ENCODE measurements at places on chromosomes 6 and 20.

GRCh38 chr6:617456-618100, 39.3 kb downstream of the HUS1B start:
- no peak for DNase-seq

DNA sequence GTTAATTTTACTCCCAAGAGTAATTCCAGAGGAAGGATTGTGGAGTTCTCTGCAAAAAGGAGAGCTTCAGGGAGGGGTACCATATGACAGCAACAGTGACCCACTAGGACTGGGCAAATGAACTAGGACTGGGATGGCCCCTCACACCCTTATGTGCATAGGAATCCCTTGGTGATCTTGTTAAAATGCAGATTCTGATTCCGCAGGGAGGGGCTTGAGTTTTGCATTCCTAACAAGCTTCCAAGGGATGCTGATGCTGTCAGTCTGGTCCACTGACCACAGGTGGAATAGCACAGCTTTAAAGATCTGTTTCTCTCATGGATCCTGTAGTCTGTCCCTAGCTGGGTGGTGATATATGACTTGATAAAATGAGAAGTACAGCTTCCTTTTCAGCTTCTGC, 6.3 kb upstream of the FOXA2 start:
- DNase-seq = no peak

GRCh38 chr20:33731693-33732165, at the start of gene ZNF341:
Gene ZNF341, plus strand, starts transcription at chr20:33731996. Its CDS starts 26 bp downstream, at chr20:33732022.
- peak; percentile 70 for DNase-seq

DNA sequence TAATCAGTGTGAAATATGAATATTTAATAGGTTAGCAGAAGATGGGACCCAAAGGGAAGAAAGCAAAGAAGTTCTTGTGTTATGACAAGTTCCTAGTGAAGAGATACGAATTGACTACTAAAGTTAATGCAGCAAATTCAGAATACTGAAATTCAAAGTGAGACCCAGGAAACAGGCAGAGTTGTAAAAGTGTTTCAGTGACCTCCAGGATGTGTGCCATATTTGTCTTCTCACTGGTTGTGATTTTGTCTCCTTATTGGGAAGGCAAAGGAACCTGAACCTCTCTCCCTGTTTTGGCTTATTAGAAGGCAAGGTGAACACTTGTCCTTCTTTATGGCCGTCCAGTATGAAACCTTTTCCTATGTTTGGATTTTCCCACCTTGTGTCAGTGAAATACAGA, 51.8 kb upstream of the DTNBP1 start:
- no peak for DNase-seq

DNA sequence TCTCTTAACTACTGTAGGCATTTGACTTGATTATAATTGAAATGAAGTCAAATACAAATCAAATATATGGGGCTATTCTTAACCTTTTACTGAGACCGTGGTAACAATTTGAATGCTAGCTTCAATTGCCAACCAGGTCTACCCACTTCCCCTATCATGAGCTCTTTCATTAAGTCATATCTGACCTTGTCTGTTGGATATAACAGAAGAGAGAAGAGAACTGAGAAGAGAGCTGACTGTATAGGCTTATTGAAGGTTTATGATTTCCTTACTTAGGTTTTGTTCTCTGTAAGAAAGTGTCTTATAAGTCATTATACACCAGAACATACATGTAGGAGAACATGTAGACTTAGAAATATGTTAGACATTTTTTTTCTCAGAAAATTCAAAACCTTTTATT, 549.4 kb downstream of the COL12A1 start:
- no peak for DNase-seq

DNA sequence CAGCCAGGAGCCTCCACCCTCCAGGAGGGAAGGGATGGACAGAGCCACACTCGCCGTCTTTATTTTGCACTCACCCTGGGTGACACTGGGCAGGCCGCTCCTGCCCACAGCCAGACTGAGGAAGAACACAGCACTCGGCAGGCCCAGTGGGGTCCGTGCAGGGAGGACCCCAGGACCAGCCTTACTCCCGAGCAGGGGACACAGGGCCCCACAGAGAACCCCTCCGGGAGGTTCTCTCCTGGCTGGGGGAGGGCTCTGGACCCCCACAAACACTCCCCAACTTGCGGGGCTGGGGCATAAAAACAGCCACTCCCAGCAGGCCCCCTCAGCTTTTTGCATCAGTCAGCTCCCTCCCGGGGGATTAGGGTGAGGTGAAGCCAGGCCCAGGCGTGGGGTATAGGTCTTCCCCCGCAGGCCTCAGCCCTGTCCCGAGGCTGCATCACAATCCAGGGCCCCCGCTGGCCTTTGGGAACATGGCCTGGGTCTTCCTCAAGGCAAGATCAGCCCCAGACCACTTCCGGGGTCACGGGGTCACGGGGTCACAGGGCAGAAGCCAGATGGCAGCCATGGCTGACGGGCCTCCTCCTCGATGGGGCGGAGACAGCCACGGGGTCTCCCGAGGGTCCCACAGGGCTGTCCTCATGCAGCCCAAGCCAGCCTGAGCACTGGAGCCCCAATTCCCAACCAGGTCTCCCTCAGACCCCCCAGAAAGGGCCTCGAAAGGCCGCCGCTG, 3.2 kb downstream of the TNFRSF6B start:
- no peak for DNase-seq

GRCh38 chr20:61538183-61538942, 286.3 kb downstream of the CDH4 start:
- no peak for DNase-seq

- no peak for DNase-seq
These were observed 104.3 kb downstream of the RNF144B start for GRCh38 chr6:18491308-18492045.

DNA sequence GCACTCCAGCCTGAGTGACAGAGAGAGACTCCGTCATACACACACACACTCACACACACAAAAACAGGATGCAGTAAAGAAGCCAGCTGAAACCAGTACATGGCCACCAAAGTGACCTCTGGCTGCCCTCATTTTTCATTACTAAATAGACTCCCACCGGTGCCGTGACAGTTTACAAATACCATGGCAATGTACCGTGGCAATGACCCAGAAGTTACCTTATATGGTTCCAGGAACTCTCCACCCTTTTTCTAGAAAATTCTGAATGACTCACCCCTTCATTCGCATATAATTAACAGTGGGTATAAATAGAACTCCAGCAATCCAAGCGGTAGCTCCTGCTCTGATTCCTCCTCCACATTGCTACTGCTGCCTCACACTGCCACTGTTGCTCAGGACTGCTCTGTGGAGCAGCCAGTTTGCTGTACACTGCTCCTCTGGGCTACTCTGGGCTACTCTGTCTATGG, 57.7 kb downstream of the SNX5 start:
- no peak for DNase-seq

- DNase-seq = no peak
These were observed 276.8 kb downstream of the NRN1 start for GRCh38 chr6:5729813-5730517.

DNA sequence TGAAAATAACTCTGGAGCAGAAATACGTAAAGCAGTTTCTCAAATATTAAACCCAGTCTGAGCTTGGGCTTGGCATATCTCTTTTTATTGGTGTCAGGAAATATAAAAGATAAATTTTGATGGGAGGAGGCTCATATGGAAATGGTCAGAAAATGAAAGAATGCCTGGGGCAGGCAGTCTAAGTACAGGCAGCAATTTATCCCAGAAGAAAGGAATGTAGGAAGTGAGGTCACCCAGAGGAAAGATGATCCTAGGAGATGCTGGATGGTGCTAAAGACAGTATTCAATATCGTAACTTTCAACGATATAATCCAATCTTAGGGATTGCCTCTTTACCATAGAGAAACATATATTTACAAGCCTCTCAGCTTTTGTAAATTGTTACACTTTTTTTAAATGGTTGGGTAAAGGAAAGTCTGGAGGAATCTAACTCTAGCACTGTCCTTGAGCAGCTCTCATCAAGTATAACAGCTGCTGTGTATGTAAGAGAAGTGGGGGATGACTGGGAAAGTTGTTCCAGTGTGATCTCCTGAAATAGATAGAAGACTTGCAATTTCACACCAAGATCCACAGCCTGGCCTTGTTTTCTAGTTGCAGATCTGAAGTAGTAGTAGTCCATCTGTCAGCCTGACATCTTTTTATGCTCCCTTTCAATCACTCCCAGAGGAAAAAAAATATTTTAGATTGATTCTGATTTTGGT, 256.9 kb upstream of the SASH1 start:
- DNase-seq = no peak

DNA sequence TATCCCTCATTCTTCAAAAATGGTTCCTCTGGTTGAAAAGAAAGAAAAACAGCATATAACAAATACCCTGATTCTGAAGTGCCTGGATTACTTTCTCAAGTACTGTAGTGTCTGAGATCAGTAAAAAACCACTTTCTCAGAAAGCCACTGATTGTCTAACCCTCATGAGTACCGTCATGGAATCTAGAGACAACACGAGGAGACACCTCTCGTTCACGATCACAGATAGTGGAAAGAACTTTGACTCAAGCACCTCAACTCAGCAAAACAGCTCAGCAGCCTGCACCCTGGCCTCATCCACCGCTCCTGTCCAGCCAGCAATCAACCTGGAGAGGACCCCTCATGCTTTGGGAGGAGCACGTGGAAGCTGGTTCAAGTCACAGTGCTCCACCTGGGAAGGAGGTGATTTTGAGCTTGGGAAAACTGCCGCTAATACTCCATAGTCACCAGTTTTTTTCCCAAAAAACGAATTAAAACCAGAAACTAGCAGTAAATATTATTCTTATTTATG, 1.0 kb downstream of the SCML4 start:
- DNase-seq = no peak

- DNase-seq = peak; percentile 68
These were observed 11.0 kb downstream of the UNC5CL start for GRCh38 chr6:41027799-41028560.

GRCh38 chr20:35917077-35917476, 37.2 kb downstream of the SCAND1 start:
- peak; percentile 83 for DNase-seq

DNA sequence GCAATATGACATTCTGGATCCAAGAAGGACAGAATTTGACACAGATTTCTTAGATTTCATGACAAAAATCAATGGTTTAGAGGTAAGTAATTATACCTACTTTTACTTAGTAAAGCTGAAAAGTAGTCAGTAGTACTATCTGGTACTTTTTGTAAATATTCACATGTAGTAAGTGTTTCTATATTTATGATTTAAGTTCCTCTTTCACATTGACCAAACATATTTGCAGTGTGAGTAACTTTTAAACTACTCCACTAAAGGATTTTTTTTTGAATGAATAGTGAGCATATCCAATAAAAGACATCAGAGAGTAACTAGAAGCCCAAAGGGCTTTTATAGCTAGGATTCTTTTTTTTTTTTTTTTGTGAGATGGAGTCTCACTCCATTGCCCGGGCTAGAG, 60.8 kb downstream of the DNAH8 start:
- no peak for DNase-seq

DNA sequence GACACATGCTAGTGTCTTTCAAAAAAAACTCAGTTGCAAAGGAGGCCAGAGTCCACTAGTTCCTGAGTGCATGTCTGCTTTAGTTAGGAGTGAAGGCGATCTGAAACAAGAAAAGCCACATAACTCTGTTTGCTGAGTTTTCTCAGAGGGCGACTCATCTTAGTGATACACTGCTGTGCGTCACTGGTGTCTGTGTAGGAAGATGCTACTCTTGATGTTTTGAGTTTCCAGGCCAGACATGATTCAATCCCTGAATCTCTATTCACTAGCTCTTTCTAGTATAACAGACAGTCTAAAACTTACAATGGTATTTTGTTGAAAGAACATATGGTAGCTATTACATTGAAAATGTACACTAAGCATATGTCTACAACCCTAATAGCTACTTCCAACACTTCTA, 60.9 kb downstream of the GFRAL start:
- DNase-seq = no peak

- no peak for DNase-seq
These were observed 37.4 kb downstream of the ATXN1 start for GRCh38 chr6:16723826-16724225.

All from Kasumi-1 (cell line).